ENCODE measurements at places on chromosomes 7 and 10. TPM values are rescaled to one million over a fixed set of nuclear protein-coding genes. Genes with fewer than 3 reads are reported as not detected.

- H3K27me3 ChIP-seq, result no peaks in the 10 kb centered on the region
- H3K36me3 ChIP-seq, result no peaks in the 10 kb centered on the region
- DNase-seq, result peak; percentile 14
- no peak overlapping the region for H3K27ac ChIP-seq
Observed at GRCh38 chr7:137142376-137142775, 201.2 kb downstream of the PTN start.

Gene TRPV6
- total RNA-seq, result 0.30 TPM

DNA sequence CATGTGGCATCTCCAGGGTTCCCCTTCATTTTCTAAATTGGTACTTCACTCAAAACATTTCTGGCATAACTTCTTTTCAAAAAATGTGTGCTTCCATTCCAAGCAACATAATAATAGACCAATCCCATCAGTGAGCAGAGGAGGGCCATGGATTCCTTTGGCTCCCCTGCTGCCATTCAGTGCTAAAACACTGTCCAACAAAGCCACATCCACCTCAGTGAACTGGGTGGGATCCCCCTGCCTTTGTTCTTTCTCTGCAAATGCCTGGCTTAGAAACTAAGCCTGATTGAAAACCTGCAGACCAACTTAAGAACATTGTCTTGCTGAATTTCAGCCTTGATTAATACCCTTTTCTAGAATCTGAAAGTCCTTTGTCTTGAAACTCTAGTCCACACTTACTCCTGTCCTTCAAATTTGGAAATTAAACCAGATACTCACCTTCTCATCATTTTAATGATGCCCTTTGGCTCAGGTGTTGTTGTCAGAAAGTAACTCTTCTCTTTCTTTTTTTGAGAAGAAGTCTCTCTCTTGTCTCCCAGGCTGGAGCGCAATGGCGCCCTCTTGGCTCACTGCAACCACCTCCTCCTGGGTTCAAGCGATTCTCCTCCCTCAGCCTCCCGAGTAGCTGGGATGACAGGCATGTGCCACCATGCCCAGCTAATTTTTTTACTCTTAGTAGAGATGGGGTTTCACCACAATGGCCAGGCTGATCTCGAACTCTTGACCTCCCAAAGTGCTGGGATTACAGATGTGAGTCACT lies 132.3 kb downstream of the PLXNA4 start:
- H3K4me1 ChIP-seq, result no peaks in the 10 kb centered on the region
- no peak for DNase-seq
- peaks cover 55% of the 10 kb centered on the region for H3K27me3 ChIP-seq
- H3K4me3 ChIP-seq, result no peak overlapping the region

- H3K4me3 ChIP-seq, result no peak overlapping the region
- no peak for DNase-seq
- H3K27ac ChIP-seq, result no peak overlapping the region
- no peaks in the 10 kb centered on the region for H3K4me1 ChIP-seq
Observed at GRCh38 chr10:119801998-119802538, 70.6 kb downstream of the MCMBP start.

Gene COL1A2
- not detected for total RNA-seq
